Activated CD4-positive, alpha-beta T cell treated with anti-CD3 and anti-CD28 coated beads, Interleukin-2, Interleukin-6, amounts not matched to agents 100 ng/mL and 50 ng/mL, durations not matched to agents 16 hours and 8 hours (primary cell): ENCODE measurements at places on chromosomes 7 and 10.

- peak; percentile 21 for DNase-seq
These were observed 11.8 kb upstream of the TIAL1 start for GRCh38 chr10:119608316-119609155.

GRCh38 chr10:63376560-63377304 is 89.0 kb downstream of the JMJD1C start:
- no peak for DNase-seq

- DNase-seq: no peak
These were observed 130.1 kb upstream of the MDFIC start for GRCh38 chr7:114791771-114792170.

DNA sequence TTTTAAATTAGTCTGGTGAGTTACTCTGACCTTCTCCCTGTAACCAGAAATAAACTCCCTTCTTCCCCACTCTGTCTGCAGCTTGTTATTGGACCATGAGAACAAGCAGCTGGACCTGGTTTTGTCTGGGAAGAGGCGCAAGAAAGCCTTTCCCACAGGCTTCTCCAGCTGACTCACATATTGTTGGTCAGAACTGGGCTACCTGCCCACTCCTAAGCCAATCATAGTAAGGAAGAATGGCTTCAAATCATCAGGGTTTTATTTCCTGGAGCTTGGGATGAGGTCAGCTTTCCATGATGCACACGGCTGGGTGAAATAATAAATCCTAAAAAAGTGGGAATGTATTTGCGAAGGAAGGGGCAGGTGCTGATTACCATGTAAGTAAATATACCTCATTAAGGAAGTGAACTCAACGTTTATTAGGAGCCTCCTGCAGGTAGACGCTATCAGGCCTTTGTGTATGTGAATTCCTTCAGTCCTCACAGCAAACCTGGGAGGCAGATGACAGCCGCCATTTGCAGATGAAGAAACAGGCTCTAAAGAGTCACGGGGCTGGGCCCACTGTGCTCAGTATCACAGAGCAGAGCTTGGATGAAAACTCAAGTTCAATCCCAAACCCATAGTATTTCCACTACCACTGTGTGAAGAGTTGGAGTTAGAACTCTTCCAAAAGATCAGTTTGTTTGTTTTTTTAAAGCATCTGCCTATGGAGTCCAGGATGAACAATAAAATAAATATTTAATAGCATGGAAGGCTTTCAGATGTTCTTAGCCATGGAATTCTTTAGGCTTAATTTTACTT is 32.8 kb downstream of the IL15RA start:
- no peak for DNase-seq

DNA sequence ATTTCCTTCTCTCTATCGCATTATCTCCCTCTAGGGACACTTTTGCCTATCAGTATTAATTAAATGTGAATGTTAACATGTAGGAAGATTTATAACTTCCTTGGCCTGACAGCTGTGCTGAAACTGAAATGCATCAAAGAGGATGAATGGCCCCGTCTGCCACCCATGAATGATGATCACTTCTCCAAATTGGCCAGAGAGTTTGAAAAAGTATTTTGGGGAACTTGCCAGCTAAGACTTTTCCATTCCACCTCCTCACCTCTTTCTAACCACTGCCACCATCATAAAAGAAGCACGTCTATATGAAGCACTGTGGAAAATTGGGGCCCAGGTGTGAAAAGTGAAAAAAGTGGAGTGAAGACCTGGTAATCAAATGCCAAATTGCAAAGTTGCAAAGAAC is 25.4 kb upstream of the ST8SIA6 start:
- no peak for DNase-seq

DNA sequence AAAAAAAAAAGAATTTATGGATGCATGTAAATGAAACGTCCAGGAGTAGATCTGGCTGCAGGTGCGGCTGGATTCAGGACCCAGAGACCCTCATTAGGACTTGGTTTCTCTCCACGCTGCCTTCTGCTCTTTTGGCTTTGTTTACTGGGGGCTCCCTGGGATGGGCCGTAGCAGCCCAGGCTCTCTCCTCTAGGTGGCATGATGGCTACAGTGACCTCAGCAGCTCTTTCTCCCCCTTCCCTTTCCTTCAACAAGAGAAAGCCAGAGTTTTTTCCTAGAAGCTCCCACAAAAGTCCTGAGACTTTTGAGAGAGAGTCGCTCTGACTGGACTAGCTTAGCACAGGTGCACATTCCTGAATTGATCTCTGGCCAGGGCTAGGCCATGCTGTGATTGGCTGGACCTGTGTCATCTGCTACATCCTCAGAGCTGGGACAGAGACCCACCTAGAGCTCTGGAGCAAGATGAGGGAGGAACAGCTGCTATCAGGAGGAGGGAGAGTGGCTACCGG is 67.8 kb upstream of the PDCD4 start:
- DNase-seq: peak; percentile 18

DNA sequence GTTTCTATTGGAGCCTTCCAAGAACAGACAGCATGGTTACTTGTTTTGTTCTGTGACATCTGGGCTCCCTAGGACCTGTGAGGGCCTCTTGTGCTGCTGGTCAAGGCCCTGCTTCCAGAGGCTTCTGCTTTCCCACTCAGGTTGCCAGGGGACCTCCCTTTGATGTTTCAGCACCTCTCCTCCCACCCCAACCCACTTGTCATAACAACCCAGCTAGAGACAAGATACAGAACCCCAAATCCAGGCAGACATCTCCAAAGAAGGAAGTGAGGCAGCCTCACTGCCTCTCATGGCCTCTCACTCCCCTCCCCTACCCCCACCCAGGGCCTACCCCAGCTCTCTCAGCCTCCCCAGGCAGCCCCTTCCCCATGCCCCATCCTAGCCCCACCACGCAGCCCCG is 11.3 kb downstream of the NFKB2 start:
- no peak for DNase-seq

DNA sequence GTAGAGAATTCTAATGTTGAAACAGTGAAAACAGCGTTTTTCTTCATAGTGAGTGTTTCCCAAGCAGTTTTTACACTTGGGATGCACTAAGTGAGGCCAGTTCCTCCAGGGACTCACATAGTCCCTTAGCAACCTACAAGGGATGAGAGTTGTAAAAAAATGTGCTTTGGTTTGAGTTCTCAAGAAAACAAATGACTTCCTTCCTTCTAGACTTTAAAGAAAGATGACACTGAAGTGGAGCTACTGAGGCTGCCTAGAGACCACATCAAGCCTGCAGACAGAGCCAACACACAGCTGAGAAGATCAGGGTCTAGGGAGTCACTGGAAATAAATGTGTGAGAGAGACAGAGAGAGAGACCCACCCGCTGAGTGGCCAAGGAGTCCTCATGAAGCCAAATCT is 264.4 kb downstream of the TNS3 start:
- DNase-seq: no peak

- DNase-seq: peak; percentile 13
These were observed 7.3 kb upstream of the ASB4 start for GRCh38 chr7:95478272-95479037.

DNA sequence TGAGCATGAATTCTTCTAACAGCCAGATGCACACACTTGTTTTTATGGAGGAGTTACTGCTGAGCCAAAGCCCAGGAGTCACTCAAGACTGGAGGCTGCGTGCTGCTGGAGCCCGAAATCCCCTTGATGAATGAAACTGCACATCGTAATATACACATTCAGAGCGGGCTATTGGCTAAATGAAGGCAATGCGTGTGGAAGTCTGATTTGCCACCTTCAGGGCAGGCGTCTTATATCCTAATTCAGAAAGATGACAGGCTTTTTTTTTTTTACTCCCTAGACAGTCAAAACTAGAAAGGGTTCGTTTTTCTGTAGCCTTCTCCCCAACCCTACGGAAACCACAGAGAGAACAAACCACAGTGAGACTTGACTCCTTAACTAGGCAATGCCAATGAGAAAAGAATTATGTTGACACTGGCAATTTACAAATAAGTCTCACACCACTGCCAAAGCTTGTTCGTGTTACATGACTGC is 227.2 kb upstream of the KLF14 start:
- DNase-seq: peak; percentile 95

DNA sequence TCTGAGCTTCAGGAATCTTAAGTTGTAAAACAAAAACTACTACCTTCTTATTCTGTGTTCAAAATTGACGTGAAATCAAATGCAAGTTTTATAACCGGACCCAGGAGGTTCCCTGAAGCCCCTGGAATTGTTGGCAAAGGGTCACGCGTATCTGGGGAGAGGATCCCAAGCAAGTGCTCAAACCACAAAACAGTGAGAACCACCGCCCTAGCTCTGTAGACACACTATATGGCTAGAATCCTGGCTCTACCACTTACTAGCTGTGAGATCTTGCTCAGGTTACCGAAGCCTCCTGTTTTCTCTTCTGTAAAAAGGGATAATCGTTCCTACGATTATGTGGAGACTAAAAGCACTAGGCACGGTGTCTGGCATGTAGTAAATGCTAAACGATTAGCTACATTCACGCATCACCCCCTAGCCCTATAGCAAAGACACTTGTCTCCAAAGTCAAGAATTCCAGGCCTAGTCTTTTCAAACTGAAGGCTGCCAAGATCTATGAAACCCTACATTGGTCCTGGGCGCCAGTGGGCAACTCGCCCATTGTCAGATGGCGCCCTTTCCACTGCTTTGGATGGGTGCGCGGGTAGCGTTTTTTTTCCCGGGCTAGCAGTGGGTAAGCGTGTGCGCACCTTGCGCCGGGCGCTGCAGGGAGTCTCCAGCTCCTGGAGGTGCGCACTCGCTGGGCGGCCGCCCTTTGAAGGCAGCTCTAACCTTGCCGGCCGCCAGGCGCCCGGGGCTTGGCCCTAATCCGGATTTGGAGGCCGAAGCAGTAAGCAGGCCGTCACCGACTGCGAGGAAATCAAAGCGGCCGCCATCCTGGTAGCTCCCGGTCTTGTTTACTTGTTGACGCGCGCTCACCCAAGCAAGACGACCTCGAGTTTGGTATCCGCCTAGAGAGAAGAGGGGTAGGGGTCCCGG is 11.6 kb upstream of the NKX2-3 start:
- no peak for DNase-seq

- DNase-seq: no peak
These were observed 1164.7 kb upstream of the AUTS2 start for GRCh38 chr7:68433462-68434070.

GRCh38 chr10:13983035-13983434 is 347.7 kb downstream of the FRMD4A start:
- DNase-seq: no peak

DNA sequence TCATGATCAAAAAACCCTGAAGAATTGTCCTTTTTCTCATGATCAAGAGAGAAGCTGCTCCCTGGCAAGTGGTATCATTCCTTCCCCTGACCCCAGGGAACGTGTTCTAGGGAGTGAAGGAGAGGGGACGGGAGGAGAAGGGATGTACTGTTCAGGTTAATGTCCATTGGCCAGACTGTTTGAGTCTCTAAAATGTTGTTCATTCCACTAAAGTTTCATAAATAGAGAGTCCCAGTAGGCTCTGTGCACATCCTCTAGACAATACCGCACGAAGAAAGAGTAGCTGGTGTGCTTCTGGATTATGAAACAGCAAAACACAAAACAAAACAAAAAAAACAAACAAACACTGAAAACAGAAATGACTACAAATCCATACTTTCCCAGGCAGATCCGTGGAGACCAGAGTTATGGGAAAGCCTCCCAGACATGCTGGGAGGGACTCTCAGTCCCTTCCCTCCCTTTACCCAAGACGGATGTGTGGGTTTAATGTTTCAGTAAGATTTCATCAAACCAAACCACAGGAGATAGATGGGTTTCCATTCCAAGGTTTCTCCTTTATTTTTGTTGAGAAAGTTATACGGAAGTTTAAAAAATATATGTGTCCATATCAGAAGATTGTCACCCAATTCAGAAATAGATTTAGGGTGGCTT is 66.5 kb upstream of the TNS3 start:
- DNase-seq: no peak

DNA sequence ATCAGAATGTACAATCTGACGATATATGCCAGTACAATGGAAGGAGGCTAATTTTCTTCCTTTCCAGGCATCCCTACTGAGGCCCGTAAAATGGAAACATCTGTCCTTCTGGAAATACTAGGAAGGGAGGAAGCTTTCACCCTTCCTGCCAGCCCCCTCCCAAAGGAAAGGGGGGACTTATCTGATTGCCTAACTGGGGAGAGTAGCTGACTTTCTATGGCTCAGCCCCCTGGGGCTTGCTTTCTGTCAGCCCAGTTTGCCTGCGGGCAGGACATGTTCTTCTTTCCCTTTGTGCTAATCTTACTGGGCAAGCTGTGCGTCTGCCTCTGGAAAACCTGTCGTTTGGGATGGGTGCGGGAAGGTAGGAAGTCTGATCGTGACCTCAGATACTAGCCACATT is 508.9 kb downstream of the SUGCT start:
- no peak for DNase-seq

DNA sequence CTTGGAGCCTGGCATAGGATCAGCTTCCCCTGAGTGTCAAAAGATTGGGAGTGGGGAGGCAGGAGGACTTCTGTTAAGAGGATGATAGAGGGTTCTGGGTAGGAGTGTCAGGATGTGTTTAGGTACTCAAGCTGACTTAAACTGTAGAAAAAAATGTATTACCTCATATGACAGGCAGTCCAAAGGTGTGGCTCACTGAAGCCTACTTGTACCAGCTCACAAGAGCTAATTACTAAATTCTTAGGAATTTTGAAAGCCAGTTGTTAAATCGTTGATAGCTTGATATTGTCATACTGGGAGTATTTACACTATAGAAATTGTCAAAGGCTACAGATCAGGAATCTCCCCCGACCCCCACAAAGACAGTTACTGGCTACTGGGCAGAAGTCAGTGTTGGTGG is 32.1 kb downstream of the FAS start:
- DNase-seq: no peak

DNA sequence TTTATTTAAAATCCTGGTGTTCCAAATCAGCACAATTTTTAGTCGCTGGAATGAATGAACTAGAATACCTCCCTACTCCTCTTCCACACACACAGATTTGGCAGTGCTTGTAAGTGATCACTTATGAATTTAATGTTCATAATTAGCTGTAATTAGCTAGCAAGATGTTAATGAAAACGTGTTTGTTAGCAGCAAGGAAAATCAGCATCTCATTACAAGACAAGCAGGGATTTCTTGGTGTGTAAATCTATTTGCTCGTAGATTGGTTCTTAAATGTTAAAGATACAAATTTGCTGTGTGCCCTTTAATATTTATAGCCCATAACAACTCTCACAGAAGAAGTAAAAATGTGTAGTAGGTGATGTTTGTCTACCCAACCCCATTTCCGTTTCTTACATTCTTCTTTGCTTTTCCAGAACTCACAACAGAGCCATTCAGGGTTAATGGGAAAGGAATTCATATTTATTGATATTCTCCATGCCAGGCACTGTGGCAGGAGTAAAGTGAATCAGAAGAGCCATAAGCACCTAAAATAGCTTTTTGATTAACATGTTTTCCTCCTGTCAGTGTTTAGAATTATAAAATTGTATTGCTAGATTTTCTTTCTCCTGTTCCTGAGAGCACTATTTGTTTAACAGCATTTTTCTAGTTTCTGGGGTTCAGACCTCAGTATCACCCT is 49.6 kb downstream of the SEMA3C start:
- no peak for DNase-seq

DNA sequence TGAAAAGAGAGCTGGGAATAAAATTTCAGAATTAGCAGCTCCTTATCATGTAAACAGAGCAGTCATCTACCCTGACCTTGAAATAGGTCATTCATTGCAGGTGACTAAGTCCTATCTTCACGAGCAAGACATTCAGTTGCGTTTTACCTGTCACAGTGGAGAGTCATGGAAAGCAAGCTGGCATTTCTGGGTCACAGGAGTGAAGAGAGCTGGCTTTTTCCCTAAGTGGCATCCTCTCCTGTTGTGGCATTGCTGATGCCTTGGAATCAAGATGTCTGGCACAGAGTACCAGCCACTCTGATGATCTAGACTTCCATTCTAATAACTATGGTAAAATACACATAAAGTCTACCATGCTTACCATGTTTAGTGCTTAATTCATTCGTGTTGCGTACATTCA is 70.8 kb downstream of the SCRN1 start:
- no peak for DNase-seq
